ENCODE measurements at places on chromosomes 6 and 20.

GRCh38 chr6:45021676-45022075 lies 306.5 kb upstream of the RUNX2 start:
- DNase-seq: no peak

GRCh38 chr6:156977527-156978291 lies 200.5 kb downstream of the ARID1B start:
- no peak for DNase-seq

GRCh38 chr20:39089029-39089428 lies 126.9 kb downstream of the DHX35 start:
- no peak for DNase-seq

DNA sequence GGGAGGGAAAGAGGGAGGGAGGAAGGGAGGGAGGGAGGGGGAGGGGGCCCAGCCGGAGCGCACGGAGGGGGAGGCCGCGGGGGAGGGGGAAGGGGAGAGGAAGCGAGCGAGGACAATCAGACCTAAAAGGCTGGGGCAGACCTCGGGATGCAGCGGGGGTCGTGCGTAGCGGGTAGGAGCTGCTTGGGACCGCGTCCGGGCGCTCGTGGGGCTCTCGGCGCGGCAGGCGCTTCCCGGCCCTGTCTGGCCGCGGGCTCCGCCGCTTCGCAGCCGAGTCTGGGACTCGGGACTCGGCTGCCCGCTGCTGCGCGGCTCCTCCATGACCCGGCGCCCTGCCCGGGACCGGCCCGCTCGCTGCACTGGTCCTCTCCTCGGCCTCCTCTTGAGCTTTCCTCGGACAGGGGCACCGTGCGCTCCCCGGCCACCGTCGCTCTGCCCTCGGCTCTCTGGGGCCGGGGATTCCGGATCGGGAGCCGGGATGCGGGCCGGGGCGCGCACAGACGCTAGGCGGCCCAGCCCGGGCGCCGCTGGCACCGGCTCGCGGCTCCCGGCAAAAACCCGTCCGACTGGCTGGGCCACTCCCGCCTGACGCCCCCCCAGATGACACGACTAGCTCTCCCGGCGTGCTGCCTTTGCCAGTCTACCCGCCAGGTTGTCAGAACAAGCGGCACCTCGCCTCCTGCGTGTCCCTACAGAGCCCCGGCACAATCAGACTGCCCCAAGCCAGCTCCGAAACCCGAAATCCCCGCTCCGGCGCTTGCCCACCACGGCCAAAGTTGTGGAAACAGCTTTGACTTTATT lies 2.2 kb downstream of the TFAP2A start:
- no peak for DNase-seq

- DNase-seq: no peak
Observed at GRCh38 chr6:19781269-19781668, 55.9 kb upstream of the ID4 start.

DNA sequence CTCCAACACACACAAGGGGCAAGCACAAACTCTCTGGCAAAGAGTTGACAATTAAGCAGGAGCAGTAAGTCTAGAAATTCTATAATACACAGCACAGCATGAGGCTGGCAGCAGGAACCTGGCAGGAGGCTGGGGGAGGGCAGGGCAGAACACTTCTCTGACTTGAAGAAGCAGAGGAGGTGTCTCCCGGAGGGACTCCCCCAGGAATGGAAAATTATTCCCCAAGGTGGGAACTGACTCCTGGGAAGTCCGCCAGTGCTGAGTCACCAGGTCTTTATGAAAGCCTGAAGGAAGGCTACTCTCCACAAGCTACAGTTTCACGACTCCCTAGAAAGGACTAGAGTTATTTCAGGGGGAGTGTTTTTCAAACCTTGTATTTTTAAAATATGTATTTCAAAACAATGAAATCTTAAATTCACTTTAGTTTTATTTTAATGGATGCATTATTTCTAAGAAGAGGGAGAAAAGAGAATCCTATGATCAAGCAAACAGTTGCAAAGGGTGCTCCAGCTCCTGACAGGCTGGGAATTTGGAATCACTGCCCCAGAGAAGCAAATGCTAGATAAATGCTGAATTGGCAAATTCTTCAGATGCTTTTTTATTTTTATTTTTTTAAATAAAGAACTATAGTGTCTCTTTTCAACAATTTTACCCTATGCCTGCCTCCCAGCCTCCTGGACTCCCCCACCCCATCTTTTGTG lies 192.8 kb downstream of the LY86 start:
- no peak for DNase-seq

DNA sequence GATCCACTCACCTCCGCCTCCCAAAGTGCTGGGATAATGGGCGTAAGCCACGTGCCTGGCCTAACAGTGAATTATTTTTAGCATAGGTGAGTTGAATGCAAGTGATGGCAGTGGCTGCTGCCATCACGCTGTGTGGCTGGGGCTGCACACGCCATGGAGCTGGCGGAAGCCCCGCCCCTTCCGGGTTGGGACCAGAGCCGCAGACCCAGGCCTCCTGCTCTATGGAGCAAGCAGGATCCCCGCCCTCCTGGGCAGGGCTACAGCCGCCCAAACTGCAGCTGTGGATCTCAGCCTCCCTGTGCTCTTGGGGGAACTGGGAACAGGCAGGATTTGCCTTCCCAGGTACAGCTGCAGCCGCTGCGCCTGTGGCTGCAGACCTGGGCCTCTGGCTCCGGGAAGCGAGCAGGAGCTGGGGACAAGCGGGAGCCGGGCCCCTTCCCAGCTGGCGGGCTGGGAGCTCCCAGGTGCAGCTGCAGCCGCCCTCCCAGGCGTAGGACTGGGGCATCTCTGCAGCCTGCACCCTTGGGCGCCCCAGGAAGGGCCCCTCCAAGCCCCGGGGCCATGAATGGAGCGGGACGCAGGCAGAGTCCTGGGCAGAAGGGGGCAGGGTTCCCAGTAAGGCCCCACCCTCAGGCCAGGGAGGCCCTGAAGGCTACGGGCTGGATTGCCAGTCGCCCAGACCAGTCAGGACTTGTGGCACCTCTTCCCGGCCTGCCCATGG lies 30.9 kb upstream of the SLA2 start:
- DNase-seq: no peak

DNA sequence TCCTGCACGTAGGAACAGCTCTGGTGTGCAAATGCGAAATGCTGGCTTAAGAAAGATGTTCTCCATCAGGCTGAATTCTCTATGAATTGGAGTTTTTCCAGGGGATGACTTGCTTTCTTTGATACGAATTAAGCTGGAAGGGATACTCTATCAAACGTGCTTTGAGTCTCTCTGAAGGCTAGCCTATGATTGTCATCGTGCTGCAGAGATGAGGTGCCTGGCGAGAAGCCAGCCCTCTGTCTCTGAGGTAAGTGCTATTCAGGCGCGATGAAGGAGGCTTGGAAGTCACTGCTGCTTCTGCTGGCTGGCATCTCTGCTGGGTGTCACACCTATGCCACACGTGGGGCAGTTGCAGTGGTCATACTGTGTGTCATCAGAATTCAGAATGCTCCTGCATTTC lies 223.7 kb downstream of the TAF4 start:
- no peak for DNase-seq

- no peak for DNase-seq
Observed at GRCh38 chr6:51266604-51267003, 447.9 kb downstream of the TFAP2B start.

DNA sequence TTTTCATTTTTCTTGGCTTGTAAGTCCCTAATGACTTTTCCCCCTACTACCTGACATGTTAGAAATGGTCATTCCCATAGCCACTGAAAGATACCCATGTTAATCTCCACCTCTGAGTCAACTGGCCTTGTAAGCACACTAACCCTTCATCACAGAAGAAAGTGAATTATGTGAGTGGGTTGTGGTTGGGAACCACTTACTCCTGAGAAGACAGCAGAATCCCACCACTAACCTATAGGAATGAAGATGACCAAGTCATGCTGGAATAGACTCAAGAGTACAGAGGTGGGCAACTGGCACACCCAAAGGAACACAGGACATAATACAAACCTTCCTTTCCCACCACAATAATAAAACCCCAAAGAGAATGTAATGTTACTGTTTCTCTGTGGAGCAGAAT lies 30.1 kb downstream of the RAMACL start:
- no peak for DNase-seq

Data from NCI-H1417 treated with DMSO at 0.1 percent for 48 hours (cell line).